IPS DF 6.9 (cell line): ENCODE measurements at places on chromosomes 4 and X.

- no peak for DNase-seq
Observed at GRCh38 chrX:124223524-124223923, 108.9 kb upstream of the TEX13D start.

DNA sequence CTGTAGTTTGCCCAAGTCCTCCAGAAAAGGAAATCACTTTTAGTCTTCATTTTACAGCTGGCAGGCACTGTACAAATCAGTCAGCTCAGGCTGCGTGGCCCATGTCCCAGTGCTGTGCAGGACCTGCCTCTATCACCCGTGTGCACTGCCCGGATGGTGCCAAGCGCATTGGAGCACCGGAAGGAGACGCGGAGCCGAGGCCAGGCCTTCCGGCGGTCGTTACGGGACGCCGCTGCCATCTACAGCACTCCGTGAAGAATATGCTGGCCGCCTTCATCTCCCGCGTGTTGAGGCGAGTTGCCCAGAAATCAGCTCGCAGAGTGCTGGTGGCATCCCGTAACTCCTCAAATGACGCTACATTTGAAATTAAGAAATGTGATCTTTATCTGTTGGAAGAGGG, at the start of gene PDHA2:
TSS of gene PDHA2 (plus strand) at position 203 of the 400 bp plus-strand sequence. CDS start at position 261, 58 bp downstream.
- DNase-seq, result no peak

DNA sequence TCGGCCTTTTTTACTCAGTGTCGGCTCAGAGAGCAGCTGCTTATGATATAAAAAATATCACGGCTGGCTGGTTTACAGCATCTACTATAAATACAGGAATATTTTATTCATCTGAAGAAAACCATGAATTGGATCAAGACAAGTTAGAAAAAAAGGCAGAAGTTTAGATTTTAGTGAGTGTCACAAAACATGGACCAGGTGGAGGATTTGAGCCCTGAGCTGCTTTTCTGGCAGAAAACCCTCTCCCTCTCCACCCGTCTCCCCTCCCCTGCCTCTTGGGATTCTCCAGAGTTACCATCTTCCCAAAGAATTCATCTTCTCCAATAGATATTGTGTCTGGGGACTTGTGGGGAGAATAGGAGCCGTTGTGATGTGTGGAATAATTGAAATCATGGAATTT, 142.8 kb upstream of the RAI2 start:
- no peak for DNase-seq

DNA sequence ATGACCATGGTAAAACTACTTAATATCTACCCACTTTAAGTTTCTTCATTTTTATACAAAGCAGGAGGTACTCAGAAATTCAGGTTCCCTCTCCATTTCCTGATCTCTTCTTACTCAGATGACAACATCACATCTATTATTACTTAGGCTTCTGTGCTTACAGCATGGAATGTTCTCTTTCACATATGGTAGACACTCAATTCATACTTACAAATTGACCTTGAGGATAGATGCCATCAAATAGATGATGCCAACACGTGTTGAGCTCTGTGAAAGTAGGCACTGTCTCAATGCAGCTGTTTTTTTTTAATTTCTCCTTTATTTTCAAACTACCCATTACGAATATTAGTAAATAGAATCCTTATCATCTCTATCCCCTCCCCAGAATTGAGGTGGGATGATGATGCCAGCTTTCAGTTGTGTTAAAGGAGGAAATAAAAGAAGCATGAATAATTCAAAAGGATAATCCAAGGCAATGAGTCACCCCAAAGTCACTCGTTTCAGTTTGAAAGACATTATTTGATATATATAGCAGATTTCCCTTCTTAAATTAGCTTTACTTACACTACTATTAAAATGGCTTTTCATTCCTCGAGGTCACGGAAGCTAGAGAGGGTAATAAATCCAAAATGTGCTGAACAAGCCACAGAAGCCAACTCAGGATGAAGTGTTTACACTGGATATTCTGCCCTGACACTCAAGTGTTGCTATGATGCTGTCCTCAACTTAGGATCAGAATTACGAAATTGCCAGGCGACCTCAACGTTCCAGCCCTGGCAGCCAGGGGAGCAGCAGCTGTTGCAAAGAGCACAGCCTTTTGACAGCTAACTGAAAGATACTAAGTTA, 124.2 kb upstream of the EOLA2 start:
- no peak for DNase-seq

DNA sequence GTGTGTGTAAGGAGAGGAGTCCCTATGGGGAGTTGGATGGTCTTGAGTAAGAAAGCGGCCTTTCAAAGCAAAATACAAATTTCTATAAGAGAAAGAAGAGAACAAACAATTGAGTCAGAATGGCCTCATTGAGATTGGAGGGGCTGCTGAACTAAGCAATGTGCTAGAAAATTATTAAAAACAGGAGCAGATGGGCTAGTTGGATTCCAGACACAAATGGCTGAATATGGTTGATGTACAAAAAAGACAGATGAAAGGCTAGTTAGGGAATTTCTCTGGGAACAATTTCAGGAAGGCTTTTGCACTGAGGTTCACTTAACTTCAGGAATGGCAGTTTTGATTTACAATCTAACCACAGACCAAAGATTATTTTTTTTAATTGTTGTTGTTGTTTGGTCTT, 1806.8 kb upstream of the TENM3 start:
- no peak for DNase-seq

GRCh38 chrX:103823591-103823990, 8.5 kb downstream of the RAB9B start:
- no peak for DNase-seq

GRCh38 chr4:169136330-169136729, 126.3 kb upstream of the CBR4 start:
- DNase-seq, result no peak

GRCh38 chr4:8391972-8392371, 48.6 kb downstream of the ACOX3 start:
- DNase-seq, result no peak

GRCh38 chr4:26611372-26611771, 27.5 kb downstream of the TBC1D19 start:
- DNase-seq, result no peak

GRCh38 chr4:39452153-39452859, 6.4 kb downstream of the RPL9 start:
- no peak for DNase-seq

GRCh38 chrX:64698317-64698716, 277.9 kb downstream of the ZC4H2 start:
- no peak for DNase-seq

- no peak for DNase-seq
Observed at GRCh38 chr4:99998062-99998867, 48.2 kb upstream of the H2AZ1 start.
